ENCODE measurements at places on chromosomes 12 and 14. TPM values are rescaled to one million over a fixed set of nuclear protein-coding genes. Genes with fewer than 3 reads are reported as not detected.

The VWF gene
- total RNA-seq = 254 TPM

The KLRC2 gene
- 0.79 TPM for total RNA-seq

The SYCP3 gene
- total RNA-seq = 0.23 TPM

The SERPINA1 gene
- 1,514 TPM for total RNA-seq

DNA sequence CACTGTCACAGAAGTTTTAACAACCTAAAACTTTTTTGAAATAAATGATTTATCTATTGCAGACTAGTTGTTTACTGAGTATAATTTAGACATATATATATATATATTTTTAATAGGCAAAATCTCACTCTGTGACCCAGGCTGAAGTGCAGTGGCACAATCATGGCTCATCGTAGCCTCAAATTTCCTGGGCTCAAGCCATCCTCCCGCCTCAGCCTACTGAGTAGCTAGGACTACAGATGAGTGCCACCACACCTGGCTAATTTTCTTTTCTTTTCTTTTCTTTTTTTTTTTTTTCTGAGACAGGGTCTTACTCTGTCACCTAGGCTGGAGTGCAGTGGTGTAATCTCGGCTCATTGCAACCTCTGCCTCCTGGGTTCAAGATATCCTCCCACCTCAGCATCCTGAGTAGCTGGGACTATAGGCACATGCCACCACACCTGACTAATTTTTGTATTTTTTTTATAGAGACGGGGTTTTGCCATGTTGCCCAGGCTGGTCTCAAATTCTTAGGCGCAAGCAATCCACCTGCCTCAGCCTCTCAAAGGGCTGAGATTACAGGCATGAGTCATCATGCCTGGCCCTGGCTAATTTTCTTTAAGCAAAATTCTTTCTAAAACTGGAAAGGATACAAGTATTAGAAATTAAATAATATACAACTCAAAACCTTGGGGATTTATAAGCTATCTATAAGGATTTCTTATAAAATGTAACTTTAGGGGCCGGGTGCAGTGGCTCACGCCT lies 23.1 kb downstream of the EEA1 start:
- H3K4me3 ChIP-seq = no peak overlapping the region
- no peak overlapping the region for H3K27ac ChIP-seq
- H3K27me3 ChIP-seq = no peaks in the 10 kb centered on the region

DNA sequence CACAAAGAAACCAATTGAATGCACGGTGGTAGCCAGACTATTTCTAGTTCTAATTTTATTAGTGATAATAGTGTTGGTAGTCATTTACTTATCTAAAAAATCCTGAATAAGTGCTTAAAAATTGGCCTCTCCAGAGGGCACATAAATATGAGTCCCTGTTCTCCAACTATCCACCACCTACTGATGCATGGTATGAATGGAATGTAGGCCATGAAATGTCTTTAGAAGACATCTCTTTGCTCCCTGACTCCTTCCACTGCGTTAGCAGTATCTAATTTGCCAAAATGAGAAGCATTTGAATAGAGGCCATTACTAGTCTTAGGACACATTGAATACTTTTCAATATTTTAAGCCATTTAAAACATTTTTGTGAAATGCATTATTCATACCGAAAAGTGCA lies 261.7 kb downstream of the LRFN5 start:
- no peaks in the 10 kb centered on the region for H3K4me1 ChIP-seq
- no peaks in the 10 kb centered on the region for H3K36me3 ChIP-seq
- H3K27ac ChIP-seq = no peak overlapping the region
- no peak overlapping the region for H3K4me3 ChIP-seq
- H3K27me3 ChIP-seq = no peaks in the 10 kb centered on the region

DNA sequence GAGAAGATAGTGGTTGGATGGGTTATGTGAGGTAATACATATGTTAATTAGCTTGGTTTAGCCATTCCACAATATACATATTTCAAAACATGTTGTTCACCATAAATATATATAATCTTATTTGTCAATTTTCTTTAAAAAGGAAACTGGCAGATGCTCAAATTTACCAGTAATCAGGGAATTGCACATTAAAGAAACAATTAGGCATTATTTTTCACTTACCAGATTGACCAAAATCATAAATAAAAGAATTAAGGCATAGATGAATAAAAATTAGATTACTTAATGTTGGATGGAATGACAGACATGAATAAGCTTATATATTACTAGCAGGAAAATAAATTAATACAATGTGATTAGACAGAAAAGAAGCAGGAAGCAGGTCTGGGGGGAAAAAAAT lies 147.2 kb downstream of the PLEKHA5 start:
- no peak overlapping the region for H3K4me3 ChIP-seq
- H3K27me3 ChIP-seq = no peaks in the 10 kb centered on the region
- H3K4me1 ChIP-seq = peaks cover 6% of the 10 kb centered on the region
- no peak overlapping the region for H3K27ac ChIP-seq

GRCh38 chr12:89686311-89686710 lies 22.3 kb downstream of the ATP2B1 start:
- H3K27me3 ChIP-seq = no peaks in the 10 kb centered on the region
- DNase-seq = no peak
- H3K36me3 ChIP-seq = no peaks in the 10 kb centered on the region

DNA sequence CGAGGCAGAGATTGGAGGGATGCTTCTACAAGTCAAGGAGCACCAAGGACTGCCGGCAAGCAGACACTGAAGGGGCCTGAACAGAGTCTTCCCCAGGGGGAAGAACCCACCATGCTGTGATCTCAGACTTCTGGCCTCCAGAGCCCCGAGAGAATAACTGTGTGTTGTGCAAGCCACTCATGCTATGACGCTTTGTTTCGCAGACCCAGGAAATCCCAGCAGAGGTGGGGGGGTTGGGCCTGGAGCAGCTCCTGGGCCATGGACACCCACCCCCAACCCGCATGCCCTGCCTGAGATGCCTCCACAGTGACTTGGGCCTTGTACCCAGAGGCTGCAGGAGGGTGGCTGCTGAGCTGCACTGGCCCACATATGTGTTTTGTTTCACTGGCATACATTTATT lies 31.2 kb downstream of the ARL6IP4 start:
- no peaks in the 10 kb centered on the region for H3K36me3 ChIP-seq
- H3K27me3 ChIP-seq = no peaks in the 10 kb centered on the region
- no peaks in the 10 kb centered on the region for H3K4me1 ChIP-seq

DNA sequence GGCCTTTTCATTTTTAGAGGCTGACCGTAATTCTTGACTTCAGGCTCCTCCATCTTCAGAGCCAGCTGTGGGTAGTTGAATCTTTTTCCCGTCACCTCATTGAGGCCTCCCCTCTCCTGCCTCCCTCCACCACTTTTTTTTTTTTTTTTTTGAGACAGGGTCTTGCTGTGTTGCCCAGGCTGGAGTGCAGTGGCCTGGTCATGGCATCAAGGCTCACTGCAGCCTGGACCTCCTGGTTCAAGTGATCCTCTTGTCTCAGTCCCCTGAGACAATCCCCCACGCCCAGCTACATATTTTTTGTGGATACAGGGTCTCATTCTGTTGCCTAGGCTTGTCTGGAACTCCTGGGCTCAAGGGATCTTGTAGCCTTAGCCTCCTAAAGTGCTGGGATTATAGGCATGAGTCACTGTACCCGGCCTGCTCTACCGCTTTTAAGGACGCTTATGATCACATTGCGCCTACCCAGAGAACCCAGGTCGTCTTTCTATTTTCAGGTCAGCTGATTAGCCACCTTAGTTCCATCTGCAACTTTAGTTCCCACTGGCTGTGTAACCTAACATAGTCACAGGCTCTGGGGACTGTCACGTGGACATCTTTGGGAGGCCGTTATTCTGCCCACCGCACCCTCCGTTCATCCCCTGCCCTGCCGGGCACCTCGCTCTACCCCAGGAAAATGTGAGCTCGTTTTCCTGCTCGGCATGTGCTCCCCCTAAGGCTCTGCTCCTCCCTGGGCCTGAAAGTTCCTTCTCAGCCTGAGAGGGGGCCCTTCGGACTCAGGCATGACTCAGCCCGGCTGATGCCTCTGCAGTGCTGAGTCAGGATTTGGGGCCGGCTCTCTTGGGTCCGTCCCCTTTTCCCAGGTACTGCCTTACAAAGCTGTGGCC lies 13.4 kb downstream of the TNFAIP2 start:
- H3K27me3 ChIP-seq = peaks cover 29% of the 10 kb centered on the region
- peaks cover 39% of the 10 kb centered on the region for H3K4me1 ChIP-seq
- no peak overlapping the region for H3K4me3 ChIP-seq
- H3K27ac ChIP-seq = no peak overlapping the region
- H3K36me3 ChIP-seq = peaks cover 58% of the 10 kb centered on the region
